ENCODE measurements at places on chromosomes 4 and X. TPM values are rescaled to one million over a fixed set of nuclear protein-coding genes. Genes with fewer than 3 reads are reported as not detected.
A peak's percentile ranks its signal among the peaks of the same experiment; 100 is the strongest.

The SYNPO2 gene
- total RNA-seq, result 1,328 TPM

The PHOX2B gene
- total RNA-seq, result 0.33 TPM

DNA sequence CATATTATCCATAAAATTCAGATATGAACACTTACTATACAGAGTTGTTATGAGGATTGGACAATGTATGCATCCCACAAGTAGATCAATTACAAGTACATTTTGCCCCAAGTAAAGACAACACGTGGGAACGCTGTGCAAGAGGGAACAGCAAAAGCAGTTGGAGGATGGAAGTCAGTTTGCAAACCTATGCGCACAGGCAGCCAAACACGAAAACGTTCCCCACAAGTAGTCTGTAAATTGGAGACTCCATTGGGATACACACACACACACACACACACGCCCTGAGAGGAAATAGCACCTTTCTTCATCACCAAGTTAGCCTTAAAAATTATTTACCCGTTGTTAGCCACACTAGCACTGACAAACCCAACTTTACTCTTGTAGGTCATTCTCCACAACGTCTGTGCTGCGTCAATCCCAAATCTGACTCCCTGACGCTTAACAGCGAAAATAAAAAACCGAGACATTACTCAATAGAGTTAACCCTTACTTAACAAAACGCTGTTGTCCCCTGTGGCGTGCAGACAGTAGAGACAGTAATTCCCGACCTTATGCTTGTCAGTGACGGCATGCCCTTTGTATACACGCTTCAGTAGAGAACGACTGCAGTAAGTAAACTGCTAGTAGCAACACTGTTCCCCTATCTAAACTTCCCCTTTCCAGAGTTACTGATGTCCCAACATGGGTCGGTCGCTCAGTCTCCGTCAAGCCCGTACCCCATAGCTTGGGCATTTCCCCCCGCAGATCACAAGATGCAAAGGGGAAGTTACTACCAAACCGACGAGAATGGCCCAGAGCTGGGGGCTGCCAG, 730 bp downstream of the MANBA start:
- peak overlapping the region; percentile 85 for H3K4me3 ChIP-seq
- H3K36me3 ChIP-seq, result no peaks in the 10 kb centered on the region
- peaks cover 8% of the 10 kb centered on the region for H3K4me1 ChIP-seq

GRCh38 chr4:144518181-144518895, 127.6 kb upstream of the HHIP start:
- H3K27ac ChIP-seq, result no peak overlapping the region
- H3K36me3 ChIP-seq, result no peaks in the 10 kb centered on the region
- no peaks in the 10 kb centered on the region for H3K27me3 ChIP-seq
- no peak overlapping the region for H3K4me3 ChIP-seq
- no peaks in the 10 kb centered on the region for H3K4me1 ChIP-seq
- no peak for DNase-seq

The GLOD5 gene
- total RNA-seq, result not detected

The EREG gene
- 0.71 TPM for total RNA-seq

The IL3RA gene
- total RNA-seq, result 2.8 TPM

DNA sequence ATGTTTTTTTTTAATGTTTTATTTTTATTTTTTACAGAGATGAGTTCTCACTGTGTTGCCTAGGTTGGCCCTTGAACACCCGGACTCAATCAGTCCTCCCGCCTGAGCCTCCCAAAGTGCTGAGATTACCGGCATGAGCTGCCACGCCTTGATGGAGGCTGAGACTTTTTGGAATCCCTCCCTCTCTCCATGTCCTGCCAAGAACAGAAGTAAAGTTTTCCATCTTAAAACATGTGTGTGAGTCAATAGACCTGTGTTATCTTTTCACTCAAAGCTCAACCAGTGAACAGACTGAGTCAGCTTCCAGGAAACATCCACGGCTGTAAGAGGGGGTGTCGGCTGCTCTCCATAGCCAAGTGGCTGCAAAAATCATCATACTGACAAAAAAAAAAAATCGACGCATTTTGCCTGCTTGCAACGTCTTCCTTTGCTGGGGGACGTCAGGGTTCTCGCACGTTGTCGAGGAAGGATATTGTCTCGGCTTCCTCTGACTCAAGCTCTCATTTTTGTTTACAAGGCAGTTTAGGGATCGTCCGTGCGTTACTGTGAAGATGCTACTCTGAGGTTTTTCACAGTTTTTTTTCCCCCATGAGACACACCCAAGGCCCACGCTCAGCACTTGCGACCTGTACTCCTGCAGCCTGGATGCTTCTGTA, 10.0 kb upstream of the ASMTL start:
- H3K4me3 ChIP-seq, result no peak overlapping the region
- peak; percentile 36 for DNase-seq
- H3K27me3 ChIP-seq, result peaks cover 41% of the 10 kb centered on the region
- no peaks in the 10 kb centered on the region for H3K36me3 ChIP-seq
- no peak overlapping the region for H3K27ac ChIP-seq
- no peaks in the 10 kb centered on the region for H3K4me1 ChIP-seq

DNA sequence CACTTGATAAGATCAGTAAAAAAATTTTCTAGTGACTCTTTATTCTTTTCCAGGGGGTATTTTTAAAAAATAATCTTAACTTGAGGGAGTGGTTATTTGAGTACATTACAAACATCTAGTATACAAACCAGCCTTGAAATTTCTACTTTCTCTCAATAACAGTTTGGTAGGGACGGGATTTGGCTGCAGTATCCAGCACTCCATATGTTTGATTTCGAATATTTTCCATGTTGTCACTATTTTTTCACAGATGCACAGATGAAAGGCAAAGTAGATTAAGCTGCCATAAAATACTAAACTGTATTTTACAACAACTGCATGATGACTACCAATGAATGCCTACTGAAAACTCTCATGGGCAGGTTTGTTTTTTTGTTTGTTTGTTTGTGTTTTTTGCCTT, 225.0 kb downstream of the COX7B2 start:
- H3K4me1 ChIP-seq, result no peaks in the 10 kb centered on the region

The GYPB gene
- not detected for total RNA-seq

DNA sequence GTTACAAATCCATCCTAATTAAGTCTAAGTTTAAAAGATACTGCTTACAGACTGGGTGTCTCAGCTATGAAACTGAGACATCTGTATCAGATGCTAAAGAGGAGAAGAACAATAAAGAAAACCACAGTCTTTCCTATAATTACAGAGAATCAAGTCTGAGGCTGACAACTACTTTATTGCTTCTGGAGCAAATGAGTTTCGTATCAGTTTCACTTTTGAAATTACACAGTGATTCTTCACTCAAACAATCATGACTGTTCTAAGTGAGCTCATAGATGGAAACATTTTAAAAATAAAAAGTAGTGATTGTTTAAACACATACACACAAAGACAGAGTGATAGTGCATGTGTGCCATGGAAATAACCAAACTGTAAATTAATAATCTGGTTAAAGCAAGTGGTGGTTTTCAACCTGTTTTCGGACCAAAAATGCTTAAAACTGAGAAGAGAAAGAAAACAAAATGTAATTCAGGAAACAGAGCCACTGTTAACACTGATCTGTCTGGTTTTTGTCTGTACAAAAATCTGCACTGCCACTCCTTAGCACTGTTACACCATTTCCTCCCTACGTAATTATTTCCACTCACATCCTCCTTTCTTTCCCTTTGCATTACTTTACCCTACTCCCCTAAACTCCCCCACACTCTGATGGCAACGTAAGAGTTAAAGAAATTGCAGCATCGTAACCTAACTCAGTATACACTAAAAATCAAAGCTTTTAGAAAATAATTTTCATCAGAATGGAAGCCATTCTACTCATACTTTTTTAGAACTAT, 12.5 kb downstream of the RFC1 start:
- H3K4me3 ChIP-seq, result peak overlapping the region; percentile 33
- H3K27ac ChIP-seq, result peak overlapping the region; percentile 79
- no peak for DNase-seq
- H3K4me1 ChIP-seq, result peaks cover 24% of the 10 kb centered on the region
- H3K36me3 ChIP-seq, result peaks cover 18% of the 10 kb centered on the region
- no peaks in the 10 kb centered on the region for H3K27me3 ChIP-seq

GRCh38 chrX:151505796-151506195, 57.7 kb upstream of the PASD1 start:
- no peak overlapping the region for H3K27ac ChIP-seq
- no peaks in the 10 kb centered on the region for H3K27me3 ChIP-seq
- H3K36me3 ChIP-seq, result no peaks in the 10 kb centered on the region
- H3K4me1 ChIP-seq, result no peaks in the 10 kb centered on the region

DNA sequence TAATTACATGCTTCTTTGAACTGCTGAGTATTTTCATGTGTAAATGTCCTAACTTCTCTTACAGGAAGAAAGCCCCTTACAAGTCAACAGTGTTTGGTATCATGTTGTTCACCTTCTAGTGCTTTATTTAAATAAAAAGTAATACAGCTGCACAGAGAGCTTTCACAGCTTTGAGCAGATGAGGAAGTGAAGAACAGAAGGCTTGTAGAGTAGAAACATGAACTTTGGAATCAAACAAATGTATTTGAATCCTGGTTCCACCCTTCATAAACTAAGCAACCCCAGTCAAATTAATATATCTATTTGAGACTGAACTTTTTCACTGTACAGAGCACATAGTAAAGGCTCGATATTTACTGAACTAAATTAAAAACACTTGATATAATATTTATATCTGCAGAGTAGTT, 120.5 kb downstream of the CAMK2D start:
- no peaks in the 10 kb centered on the region for H3K4me1 ChIP-seq
- H3K27ac ChIP-seq, result no peak overlapping the region
- no peak for DNase-seq
- H3K36me3 ChIP-seq, result no peaks in the 10 kb centered on the region
- no peaks in the 10 kb centered on the region for H3K27me3 ChIP-seq

DNA sequence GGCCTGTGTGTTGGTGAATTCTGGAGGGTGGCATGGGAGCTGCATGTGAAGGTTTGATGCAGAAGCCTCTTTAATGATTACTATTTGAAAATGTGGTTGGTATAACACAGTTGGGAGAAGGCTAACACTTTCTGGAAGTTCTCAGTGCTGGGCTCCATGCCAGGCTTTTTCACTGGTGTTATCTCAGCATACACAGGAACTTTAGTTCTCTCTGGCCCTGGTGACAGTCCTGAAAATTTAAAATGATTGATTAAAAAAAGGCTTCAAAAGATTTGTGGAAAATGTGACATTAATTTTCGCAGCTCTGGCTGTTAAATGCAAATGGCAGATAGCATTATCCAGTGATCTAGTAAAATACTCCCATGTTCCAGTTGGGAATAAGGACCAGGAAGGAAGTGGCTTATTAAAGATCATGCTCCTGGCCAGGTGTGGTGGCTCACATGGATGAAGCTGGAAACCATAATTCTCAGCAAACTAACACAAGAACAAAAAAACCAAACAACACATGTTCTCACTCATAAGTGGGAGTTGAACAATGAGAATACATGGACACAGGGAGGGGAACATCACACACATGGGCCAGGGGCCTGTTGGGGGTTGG, 36.6 kb downstream of the DIPK2B start:
- H3K27ac ChIP-seq, result no peak overlapping the region
- no peak for DNase-seq
- H3K36me3 ChIP-seq, result no peaks in the 10 kb centered on the region
- H3K4me3 ChIP-seq, result no peak overlapping the region
